D721Med (cell line): ENCODE measurements at places on chromosomes 7 and 10.

GRCh38 chr7:96414931-96415292 lies 93.0 kb upstream of the SLC25A13 start:
- DNase-seq: peak; percentile 25

GRCh38 chr10:655184-655583 lies 34.3 kb downstream of the DIP2C start:
- DNase-seq: no peak

- DNase-seq: no peak
These were observed 871 bp downstream of the SPOCK2 start for GRCh38 chr10:72087392-72087968.

- DNase-seq: no peak
These were observed 348.9 kb downstream of the PTPRN2 start for GRCh38 chr7:158238616-158239289.

GRCh38 chr10:106338486-106338885 lies 826.0 kb downstream of the SORCS1 start:
- DNase-seq: no peak

GRCh38 chr7:127390186-127390816 lies 2.2 kb downstream of the ZNF800 start:
- no peak for DNase-seq

DNA sequence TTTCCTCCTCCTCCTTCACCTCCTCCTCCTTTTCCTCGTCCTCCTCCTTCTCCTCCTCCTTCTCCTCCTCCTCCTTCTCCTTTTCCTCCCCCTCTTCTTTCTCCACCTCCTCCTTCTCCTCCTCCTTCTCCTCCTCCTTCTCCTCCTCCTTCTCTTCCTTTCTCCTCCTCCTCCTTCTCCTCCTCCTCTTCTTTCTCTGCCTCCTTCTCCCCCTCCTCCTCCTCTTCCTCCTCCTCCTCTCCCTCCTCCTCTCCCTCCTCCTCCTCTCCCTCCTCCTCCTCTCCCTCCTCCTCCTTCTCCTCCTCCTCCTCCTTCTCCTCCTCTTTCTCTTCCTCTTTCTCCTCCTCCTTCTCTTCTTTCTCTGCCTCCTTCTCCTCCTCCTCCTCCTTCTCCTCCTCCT lies 13.6 kb downstream of the PLXNA4 start:
- DNase-seq: no peak

DNA sequence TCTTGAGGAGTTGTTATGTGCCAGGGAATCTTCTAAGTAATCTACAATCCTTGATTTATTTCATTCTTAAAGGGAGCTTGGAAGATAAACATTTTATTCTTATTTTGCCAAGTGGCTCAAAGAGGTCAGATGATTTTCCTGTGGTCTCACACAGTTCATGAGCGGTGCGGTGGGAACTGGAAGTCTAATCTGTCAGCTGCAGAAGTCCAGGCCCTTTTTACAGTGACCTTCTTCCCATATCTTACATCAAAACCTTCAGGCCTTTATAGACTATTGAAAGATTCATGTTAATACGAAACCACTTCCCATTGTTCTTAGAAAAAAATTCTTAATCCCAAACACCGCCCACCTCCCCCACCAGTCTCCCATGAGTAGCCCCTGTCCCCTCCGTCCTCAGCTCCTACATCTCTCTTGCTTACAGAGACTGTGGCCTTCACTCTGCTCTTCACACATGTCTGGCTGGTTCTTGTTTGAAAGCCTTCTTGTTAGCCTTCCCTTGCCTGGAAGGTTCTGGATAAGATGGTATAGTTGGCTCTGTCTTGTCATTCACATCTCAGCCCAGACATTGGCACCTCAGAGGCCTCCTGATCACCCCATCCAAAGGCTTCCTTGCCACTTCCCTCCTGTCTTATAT lies 61.5 kb downstream of the ITGA8 start:
- no peak for DNase-seq

GRCh38 chr10:27207350-27207749 lies 33.2 kb downstream of the ACBD5 start:
- DNase-seq: peak; percentile 41

DNA sequence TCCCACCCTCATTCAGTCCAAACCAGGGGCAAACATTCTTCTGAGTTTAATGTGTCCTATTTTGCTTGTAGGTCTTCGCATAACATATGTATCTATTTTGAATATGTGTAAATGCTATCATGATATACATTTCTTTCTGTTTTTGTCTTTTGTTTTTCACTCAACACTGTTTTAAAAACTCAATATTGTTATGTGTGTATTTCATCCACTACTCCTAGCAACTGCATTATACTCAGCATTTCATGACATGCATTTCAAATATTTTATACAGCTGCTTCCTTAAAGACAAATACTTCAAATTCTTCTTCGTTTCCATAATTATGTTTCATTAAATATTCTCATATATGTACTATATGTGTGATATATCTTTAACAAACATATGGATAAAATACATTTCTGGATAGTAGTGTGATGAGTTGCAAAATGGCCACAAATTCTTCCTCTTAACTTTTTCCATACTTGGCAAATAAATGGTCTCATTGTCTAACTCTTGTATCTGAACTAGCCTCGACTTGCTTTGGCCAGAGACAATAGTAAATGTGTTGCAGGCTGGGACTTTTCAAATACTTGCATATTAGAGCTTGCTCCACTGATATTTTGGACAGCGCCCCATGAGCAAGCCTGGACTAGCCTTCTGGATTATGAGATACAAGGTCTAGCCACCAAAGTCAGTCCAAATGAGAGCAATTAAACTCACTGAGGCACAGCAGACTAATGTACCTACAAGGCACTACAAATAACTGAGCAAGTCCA lies 539.7 kb upstream of the KCND2 start:
- DNase-seq: no peak

GRCh38 chr7:144516729-144517525 lies 113.4 kb upstream of the NOBOX start:
- no peak for DNase-seq

DNA sequence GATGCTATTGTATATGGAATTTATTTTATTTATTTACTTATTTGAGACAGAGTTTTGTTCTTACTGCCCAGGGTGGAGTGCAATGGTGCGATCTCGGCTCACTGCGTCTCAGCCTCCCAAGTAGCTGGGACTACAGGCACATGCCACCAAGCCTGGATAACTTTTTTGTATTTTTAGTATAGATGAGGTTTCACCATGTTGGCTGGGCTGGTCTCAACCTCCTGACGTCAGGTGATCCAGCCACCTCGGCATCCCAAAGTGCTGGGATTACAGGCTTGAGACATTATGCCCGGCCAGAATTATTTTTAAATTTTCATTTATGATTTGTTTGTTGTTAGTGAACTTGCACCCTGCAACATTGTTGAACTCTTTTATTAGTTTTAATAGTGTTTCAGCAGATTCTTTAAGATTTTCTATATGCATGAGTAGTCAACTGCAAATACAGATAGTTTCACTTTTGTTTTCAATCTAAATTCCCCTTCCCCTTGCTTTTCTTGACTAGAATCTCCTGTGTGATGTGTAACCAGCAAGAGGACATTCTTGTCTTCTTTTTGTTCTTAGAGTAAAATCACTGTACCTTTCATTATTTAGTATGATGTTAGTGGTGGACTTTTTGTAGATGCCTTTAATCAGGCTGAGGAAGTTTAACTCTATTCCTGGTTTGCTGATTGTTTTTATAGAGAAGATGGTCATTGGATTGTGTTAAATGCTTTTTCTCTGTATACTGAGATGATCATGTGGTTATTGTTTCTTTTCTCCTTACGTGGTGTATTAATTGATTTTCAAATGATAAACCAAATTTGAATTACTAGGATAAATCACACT lies 27.8 kb downstream of the ZNF33A start:
- no peak for DNase-seq

DNA sequence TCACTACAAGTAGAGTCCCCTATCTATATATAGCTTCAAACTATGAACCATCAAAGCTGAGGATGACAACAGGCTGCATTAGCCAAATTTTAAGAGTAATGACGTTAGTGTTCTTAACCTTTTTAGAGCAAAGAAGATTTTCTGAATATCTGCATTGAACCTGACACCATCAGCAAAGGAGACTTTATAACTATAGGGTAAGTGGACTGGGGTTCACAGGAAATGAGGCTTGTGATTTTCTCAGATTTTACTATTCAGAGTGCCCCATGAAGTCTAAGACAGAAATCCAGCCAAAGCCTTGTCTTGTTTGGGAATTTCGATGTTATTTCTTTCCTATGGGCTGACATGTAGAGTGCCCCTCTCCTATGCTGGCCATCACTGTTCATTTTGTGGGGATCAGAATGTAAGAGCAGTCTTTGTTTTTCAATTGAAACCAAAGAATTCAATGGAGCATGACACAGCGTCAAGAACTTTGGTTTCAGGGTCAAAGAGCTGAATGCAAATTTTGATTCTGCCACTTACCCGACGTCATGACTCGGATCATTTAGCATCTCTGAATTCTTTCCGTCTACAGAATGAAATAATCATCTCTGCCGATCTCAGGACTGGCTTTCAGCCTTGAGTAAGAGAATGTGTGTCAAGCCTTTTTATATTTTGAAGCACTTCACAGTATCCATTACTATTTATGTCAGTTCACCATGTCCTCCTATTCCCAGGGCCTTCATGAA lies 52.7 kb downstream of the DENND11 start:
- DNase-seq: no peak

GRCh38 chr10:84267503-84268126 lies 22.8 kb downstream of the RGR start:
- no peak for DNase-seq

GRCh38 chr10:805620-806305 lies 116.3 kb upstream of the DIP2C start:
- DNase-seq: no peak

- no peak for DNase-seq
These were observed 5.1 kb downstream of the UBE2H start for GRCh38 chr7:129947701-129948100.

GRCh38 chr7:124364283-124364682 lies 331.4 kb upstream of the TMEM229A start:
- no peak for DNase-seq

DNA sequence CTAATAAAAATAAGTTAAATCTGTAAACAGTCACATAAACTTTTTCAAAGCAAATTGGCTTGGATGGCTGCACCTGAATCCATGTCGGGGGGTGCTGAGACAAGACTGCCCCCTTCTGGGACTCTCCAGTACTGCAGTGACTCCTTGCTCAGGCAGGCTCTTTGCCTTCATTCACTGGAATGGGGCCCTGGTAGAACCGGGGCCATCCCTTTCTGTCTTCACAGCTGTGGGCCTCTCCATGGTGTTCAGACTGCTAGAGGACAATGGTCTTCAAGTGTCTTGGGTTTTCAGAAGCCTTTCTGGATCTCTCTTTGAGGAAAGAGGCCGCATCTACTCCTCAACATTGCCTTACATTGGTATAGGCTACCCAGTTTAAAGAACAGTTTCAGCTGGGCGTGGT lies 16.1 kb upstream of the IMPDH1 start:
- DNase-seq: peak; percentile 73

DNA sequence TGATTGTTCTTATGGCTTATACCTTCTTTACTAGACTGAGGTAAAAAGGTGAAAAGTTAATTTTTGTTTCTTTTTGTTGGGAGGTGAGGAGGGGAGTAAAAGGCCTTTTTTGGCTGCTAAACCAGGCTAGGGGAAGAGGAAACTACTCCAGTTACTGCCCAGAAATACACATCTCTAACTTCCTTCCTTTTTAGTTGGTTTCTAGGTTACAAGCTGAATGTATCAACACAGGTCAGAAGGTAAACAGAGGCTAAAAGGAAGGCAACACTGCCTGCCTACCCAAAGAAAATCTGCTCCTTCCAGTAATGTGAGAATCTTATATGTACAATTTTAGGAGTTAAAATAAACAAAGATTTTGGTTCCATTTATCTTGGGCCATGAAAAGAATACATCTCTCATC lies 140.4 kb downstream of the NRBF2 start:
- DNase-seq: no peak

DNA sequence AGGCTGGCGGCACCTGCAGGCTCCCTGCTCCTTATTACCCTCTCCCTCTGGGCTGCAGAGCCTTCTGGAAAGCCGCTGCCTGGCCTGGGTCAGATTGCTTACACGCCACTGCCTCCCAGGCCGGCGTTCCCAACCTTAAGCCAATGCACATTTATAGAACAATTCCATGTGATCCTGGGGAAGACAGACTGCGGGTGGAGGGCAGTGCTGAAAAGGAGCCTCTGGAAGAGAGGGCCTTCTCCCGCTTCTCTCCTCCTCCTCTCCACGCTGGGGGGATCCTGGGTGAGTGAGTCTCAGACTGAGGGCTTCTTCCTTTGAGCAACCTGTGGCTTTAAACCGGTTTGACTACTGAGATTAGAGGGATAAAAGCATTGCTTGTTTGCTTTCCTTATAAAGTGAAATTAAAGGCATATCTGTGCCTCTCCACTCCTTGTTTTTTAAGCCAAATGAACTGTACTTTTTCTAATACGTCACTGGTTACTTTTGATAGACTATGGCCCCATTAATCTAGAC lies 5.5 kb downstream of the TACC2 start:
- no peak for DNase-seq

- no peak for DNase-seq
These were observed 875.0 kb downstream of the REEP3 start for GRCh38 chr10:64396105-64396708.

DNA sequence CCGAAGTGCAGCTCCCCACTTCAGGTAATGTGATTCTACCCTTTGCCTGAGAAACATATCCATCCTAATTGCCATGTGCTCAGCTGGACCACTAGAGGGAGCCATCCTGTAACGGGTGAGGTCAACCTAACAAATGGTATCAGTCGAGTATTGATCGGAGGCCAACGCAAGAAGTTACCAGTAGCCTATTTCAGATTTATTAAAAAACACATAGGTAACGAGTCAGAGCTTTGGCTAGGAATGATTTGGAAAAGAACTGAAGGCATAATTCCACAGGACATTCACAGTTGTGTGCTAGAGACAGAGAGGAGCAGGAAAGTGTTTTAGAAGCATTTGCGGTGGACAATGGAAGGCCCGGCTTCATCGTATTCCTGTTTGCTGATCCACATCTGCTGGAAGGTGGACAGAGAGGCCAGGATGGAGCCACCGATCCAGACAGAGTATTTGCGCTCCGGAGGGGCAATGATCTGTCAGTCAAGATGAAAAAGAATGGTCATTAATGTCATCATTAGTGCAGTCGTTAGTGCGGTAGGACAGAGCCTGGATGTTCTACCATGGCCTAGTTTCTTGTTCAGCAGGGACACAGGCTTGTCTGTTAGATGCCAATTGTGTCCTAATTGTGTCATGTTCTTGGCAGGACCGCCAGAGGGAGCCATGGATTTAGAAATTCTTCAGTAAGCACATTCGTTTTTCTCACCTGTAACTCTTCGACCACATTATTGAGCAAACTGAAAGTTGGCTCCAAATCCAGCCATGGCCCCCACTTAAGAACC lies 17.5 kb downstream of the ACTA2 start:
- DNase-seq: no peak

- DNase-seq: no peak
These were observed 556.3 kb downstream of the GRM8 start for GRCh38 chr7:126696256-126697038.
